NCI-H1105 (cell line): ENCODE measurements at places on chromosomes 1 and 21.

DNA sequence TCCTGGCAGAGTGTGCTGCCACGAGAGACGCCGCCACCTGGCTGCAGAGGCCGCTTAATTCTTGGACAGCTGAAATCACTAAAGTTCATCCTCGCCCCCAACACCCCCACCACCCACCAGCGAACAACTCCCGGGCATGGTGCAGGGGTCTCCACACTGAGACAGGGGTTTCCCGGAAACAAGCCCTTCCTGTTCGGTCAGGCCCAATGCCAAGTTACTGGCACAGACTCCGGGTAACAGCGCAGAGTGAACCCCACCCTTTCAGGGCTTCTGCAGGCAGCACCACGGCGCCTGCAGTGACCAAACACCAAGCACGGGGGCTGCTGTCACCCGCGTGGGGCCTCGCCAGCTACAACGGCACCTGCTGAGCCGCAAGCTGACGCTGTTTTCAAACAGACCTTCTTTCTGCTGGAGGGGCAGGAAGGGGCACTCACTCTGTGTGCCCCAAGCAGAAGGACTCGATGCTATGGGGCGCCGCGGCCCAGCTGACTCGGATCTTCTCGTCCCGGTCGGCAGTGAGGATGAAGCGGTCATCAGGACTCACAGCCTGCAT lies 17.4 kb downstream of the WDR4 start:
- DNase-seq: no peak

- DNase-seq: no peak
Observed at GRCh38 chr1:194296201-194296600, 1109.8 kb upstream of the B3GALT2 start.

DNA sequence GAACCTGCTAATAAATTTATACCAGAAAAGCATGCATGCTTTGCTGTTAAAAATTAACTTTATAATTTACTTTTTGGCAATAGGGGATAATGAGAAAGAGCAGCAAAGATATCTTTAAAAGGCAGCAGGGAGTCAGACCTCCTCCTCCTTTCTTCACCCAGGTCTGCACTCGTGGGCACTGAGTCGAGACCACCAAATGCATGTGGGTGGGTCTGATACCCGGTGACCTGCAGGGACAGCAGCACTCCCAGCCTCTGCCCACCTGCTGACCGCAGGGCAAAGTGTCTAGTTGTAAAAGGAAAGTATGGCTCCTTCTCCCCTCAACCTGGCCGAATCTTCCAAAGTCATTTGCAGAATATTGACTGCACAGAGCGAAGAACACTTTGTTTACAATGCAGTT lies 43.7 kb upstream of the KIF26B start:
- DNase-seq: no peak

- DNase-seq: no peak
Observed at GRCh38 chr1:54800041-54800898, 853 bp downstream of the TTC22 start.

DNA sequence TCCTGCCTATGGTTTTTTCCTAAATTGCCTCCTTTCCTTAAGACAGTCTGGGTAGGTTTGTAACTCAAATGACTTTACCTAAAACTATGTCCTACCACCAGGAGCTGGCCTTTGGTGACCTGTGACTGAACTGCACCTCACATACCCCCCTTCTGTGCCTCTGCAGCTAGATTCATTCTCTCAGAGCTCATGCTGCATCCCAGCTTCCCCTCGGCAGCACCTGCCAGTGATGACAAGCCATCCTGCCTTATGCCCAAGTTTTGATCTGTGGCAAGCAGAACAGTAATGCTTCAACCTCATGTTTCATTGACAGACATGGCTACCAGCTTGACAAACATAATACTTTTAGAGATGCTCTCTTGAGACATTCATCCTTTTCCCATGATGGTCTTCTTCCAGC lies 141.9 kb downstream of the TSEN15 start:
- DNase-seq: no peak

GRCh38 chr1:163768576-163768975 lies 446.8 kb downstream of the NUF2 start:
- no peak for DNase-seq

- no peak for DNase-seq
Observed at GRCh38 chr1:170853302-170853701, 82.0 kb upstream of the MROH9 start.
